ENCODE measurements at places on chromosomes 1 and 21. TPM values are rescaled to one million over a fixed set of nuclear protein-coding genes. Genes with fewer than 3 reads are reported as not detected.

GRCh38 chr21:35504951-35505466 is 455.9 kb upstream of the RUNX1 start:
- no peak for DNase-seq

The GLMN gene
- 11.0 TPM for total RNA-seq

DNA sequence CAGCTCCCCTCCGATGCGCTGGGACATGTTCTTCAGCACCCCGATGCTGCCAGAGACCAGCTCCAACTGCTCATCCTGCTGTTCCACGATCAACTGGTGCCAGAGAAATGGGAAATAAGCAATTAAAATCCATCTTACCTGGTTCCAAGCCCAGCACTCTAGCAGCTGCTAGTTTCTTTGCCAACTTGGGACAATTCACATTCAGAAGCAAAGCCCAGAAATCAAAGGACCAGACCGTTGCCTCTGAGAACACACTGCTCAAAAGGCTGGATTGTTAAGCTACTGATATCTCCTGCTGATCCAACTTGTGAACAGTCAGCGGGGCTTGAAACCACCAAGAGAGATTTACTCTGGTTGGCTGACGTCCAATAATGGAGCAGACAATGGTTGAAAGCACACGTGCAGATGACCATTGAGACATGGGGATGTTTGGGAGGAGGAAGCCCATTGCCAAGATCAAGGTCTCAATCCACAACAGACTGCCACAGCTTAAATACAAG is 34.4 kb downstream of the STX6 start:
- DNase-seq = no peak

GRCh38 chr1:183516725-183517124 is 44.4 kb downstream of the SMG7 start:
- no peak for DNase-seq

DNA sequence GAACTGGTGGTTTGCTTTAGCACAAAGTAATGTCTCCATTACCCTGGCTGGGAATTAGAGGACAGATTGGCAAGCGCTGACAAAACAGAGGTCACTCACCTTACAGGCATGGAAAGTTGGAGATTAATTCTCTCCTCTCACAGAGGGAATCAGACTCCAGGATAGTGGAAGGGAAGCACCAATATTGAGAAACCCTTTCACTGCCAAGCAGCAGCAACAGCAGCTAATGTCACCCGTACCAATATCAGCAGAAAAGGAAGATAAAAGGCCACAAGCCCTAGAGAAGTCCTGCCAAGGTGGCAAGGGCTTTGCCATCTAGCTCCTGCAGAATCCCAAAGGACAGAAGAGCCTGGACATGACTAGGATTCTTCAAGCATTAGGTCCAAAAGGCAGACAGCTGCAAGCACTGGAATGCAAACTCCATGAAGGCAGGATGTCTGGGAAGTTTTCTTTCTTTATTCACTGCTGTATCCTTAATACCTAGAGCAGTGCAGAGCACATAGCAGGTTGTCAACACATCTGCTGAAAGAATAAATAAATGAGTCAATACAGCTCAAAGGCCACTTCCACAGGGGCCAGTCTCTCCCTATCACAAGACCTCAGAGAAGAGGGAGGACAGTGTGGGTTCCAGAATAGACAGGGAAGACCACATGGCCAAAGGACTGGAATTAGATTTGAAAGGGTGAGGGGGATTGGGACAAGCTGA is 57.2 kb downstream of the ERI3 start:
- no peak for DNase-seq

GRCh38 chr1:45840704-45841103 is 37.3 kb downstream of the MAST2 start:
- DNase-seq = no peak

The DISP1 gene
- total RNA-seq = 1.9 TPM

GRCh38 chr1:1862905-1863547 is 27.9 kb downstream of the GNB1 start:
- DNase-seq = no peak

The IGSF21 gene
- not detected for total RNA-seq

All from T-helper 17 cell (primary cell).